Upper lobe of left lung (tissue), 6 donors: ENCODE measurements at places on chromosomes 16 and 17. TPM values are rescaled to one million over a fixed set of nuclear protein-coding genes. Genes with fewer than 3 reads are reported as not detected.

DNA sequence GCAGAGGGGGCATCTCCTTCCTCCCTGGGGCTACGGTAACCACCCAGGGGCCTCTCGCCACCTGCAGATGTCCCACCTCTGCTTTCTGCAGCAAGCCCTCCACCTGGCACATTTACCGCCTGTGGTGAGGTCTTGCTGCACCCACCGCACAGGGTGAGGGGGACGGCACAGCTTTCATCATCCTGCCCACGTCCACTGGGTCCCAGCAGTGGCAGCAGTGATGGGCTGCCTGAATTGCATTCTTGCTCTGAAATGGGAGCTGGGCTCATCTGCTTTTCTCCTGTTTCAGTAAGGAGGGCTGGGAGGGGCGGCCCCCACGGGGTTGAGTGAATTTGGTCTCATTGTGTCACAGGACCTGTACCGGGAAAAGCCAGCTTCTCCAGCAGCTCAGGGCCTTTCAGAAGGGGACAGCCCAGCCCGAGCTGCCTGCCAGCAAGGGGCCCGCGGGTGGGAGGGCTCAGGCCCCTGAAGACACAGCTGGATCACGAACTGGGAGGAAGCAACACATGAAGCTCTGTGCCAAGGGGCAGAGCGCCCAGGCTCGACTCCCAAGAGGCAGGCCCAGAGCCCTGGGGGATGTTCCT lies 12.7 kb downstream of the DNAAF8 start:
- DNase-seq = peak; percentile 76

DNA sequence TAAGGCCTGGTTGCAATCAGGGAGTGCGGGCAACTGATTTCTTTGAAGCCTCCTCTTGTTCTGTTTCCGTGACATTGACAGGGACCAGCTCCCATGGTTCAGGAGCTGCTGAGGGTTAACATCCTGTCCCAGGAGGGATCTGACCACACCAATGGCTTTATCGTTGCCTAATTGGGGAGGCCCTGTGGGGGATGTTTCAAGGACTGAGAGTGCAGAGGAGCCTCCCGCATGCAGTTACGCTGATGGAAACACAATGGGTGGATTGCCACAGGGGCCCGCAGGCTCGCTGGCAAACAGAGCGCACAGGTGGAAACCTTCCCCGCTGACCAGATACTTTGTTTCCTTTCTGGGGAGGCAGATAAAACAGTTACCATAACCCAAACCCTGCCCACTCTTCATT lies 23.8 kb upstream of the ABCC1 start:
- DNase-seq = no peak

GRCh38 chr16:57003439-57004386 lies 14.4 kb downstream of the NLRC5 start:
- peak; percentile 20 for DNase-seq

DNA sequence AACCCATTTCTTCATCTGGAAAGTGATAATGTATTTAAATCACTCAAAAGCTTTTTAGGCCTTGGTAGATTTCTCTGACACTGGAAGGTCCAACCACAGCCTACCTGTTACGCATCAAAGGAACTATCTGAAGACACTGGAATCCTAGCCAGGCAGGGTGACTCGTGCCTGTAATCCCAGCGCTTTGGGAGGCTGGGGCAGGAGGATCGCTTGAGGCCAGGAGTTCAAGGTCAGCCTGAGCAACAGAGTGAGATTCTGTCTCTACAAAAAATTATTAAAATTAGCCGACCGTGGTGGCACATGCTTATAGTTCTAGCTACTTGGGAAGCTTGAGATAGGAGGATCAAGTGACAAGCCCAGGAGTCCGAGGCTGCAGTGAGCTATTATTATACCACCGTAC lies 18.4 kb upstream of the G6PC1 start:
- no peak for DNase-seq

DNA sequence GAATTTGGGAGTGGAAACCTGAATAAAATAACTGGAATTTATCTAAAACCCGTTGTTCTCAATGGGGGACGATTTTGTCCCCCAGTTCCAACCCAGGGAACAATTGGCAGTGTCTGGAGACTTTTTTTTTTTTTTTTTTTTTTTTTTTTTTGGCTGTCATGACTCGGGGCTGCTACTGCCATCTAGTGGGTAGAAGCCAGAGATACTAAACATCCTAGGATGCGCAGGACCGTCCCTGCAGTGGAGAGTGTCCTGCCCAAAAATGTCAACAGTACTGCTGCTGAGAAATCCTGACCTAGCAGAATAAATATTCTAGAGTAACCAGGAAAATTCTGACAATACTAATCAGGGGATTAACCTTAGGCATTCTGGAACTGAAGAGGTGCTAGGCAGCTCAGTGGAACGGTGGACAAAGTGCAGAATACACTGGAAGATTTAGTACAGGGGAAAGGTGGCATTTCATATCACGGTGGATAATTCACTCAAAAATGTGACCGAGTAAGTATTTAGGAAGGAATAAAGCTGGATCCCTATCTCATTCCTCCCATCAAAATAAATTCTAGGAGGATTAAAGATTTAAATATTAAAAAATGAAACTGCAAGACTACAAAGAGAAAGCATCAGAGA lies 107.6 kb downstream of the SPECC1 start:
- DNase-seq = no peak

GRCh38 chr16:51152691-51153576 lies 1.9 kb upstream of the SALL1 start:
- DNase-seq = peak; percentile 68

- DNase-seq = peak; percentile 91
These were observed at the start of gene SLC16A11 for GRCh38 chr17:7043497-7044198. TSS of gene SLC16A11 (minus strand) at chr17:7044092. CDS start at chr17:7043513, 579 bp downstream.

- DNase-seq = peak; percentile 75
These were observed 19.2 kb downstream of the PRKCB start for GRCh38 chr16:23855010-23855409.

- peak; percentile 86 for DNase-seq
These were observed 9.2 kb upstream of the SERPINF1 start for GRCh38 chr17:1752425-1753262.

DNA sequence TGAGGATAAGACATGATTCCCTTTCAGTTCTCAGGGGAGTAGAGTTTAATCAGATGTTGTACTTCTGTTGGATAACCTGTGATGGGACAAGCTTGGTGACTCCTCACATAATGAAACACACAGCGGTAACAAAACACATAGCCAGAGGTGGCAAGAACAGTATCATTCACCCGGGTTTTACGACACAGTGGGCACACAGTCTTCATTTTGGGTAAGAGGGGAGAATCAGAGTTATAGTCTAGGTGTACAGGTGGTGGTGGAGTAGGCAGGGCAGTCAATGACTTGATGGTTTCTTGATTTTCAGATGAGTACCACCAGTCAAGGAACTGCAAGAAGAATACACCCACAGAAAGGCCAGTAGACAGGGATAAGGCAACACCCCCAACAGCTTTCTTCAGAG lies 2.6 kb downstream of the PEX12 start:
- no peak for DNase-seq

- DNase-seq = no peak
These were observed 45.6 kb upstream of the KCNJ12 start for GRCh38 chr17:21330436-21331160.

CRISPLD2 gene
- 80.7 TPM for total RNA-seq

NPIPB6 gene
- not detected for total RNA-seq

BCAS3 gene
- 25.9 TPM for total RNA-seq

KRT20 gene
- total RNA-seq = not detected

TEX19 gene
- total RNA-seq = not detected

PPP1R27 gene
- not detected for total RNA-seq

DHRS7C gene
- total RNA-seq = not detected
